Spinal cord (tissue), 10 donors: ENCODE measurements at places on chromosomes 11 and 22. TPM values are rescaled to one million over a fixed set of nuclear protein-coding genes. Genes with fewer than 3 reads are reported as not detected.
A peak's percentile ranks its signal among the peaks of the same experiment; 100 is the strongest.

The TSSK2 gene
- not detected for total RNA-seq

The KIF18A gene
- 4.7 TPM for total RNA-seq

The MAJIN gene
- total RNA-seq: not detected

The RASD2 gene
- 2.3 TPM for total RNA-seq

The BACE1-AS gene
- 9.3 TPM for total RNA-seq

The DDIAS gene
- 3.8 TPM for total RNA-seq

The ALDH3B2 gene
- total RNA-seq: not detected

DNA sequence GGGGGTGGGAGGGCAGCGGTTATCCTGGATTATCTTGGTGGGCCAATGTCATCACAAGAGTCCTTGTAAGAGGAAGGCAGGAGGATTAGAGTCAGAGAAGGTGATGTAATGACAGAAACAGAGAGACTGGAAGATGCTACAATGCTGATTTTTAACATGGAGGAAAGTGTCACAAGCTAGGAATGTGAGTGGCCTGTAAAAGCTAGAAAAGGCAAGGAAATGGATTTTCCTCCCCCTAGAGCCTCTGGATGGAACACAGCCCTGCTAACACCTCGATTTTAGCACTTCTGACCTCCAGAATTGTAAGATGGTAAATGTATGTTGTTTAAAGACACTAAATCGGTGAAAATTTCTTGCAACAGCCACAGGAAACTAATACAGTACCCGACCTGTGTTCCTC is 109.3 kb downstream of the MN1 start:
- no peak for DNase-seq
- no peak overlapping the region for H3K27ac ChIP-seq
- H3K4me1 ChIP-seq: peaks cover 10% of the 10 kb centered on the region

GRCh38 chr11:12508151-12508751 is 130.9 kb downstream of the PARVA start:
- no peak overlapping the region for H3K4me3 ChIP-seq
- peaks cover 6% of the 10 kb centered on the region for H3K36me3 ChIP-seq
- peak overlapping the region; percentile 45 for H3K27ac ChIP-seq
- H3K27me3 ChIP-seq: no peaks in the 10 kb centered on the region
- H3K4me1 ChIP-seq: peaks cover 7% of the 10 kb centered on the region

- H3K27ac ChIP-seq: no peak overlapping the region
- H3K27me3 ChIP-seq: no peaks in the 10 kb centered on the region
- no peaks in the 10 kb centered on the region for H3K4me1 ChIP-seq
- DNase-seq: no peak
- no peak overlapping the region for H3K4me3 ChIP-seq
Measured at GRCh38 chr22:25816522-25817059, 74.6 kb downstream of the MYO18B start.

DNA sequence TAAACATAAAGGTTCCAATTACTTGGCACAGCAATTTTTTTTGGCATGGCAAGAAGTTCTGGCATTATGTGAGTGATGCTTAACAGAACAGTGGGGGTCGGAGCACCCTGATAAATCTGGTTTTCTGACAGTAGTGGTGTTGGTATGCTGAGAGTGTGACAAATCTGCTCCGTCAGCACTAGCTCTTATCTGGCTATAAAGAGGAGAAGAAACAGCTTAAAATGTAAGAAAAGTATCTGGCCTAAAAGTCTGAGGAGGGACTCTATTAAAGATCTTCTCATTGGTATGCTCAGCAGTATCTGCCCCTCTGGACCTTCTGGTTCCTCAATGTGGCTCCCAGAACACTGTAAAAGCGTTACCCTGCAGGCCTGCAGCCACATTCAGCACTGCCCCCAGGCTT is 137.4 kb downstream of the PLEKHA7 start:
- no peaks in the 10 kb centered on the region for H3K36me3 ChIP-seq
- no peak for DNase-seq
- H3K27me3 ChIP-seq: no peaks in the 10 kb centered on the region
- no peak overlapping the region for H3K27ac ChIP-seq
- peaks cover 7% of the 10 kb centered on the region for H3K4me1 ChIP-seq
- no peak overlapping the region for H3K4me3 ChIP-seq

DNA sequence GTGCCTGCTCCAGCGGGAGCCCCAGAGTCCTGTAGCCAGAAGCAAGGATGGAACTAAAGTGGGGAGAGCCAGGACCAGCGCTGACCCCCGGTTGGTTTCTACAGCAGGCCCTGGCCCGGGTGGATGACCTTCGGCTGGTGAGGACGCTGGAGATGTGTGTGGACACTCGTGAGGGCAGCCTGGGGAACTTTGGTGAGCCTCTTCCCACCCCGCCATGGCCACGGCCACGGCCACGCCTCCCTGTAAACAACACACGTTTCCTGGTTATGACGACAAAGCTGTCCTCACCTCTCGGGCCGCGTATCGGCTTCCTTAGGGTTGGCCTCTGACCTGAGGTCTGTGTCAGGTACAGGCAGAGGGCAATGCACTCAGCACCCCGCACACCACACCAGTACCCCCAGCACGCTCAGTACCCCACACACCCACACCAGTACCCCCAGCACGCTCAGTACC is 4.1 kb downstream of the LRRC56 start:
- H3K36me3 ChIP-seq: peaks cover 46% of the 10 kb centered on the region
- peaks cover 19% of the 10 kb centered on the region for H3K27me3 ChIP-seq
- peaks cover 23% of the 10 kb centered on the region for H3K4me1 ChIP-seq
- no peak overlapping the region for H3K4me3 ChIP-seq
- H3K27ac ChIP-seq: no peak overlapping the region

DNA sequence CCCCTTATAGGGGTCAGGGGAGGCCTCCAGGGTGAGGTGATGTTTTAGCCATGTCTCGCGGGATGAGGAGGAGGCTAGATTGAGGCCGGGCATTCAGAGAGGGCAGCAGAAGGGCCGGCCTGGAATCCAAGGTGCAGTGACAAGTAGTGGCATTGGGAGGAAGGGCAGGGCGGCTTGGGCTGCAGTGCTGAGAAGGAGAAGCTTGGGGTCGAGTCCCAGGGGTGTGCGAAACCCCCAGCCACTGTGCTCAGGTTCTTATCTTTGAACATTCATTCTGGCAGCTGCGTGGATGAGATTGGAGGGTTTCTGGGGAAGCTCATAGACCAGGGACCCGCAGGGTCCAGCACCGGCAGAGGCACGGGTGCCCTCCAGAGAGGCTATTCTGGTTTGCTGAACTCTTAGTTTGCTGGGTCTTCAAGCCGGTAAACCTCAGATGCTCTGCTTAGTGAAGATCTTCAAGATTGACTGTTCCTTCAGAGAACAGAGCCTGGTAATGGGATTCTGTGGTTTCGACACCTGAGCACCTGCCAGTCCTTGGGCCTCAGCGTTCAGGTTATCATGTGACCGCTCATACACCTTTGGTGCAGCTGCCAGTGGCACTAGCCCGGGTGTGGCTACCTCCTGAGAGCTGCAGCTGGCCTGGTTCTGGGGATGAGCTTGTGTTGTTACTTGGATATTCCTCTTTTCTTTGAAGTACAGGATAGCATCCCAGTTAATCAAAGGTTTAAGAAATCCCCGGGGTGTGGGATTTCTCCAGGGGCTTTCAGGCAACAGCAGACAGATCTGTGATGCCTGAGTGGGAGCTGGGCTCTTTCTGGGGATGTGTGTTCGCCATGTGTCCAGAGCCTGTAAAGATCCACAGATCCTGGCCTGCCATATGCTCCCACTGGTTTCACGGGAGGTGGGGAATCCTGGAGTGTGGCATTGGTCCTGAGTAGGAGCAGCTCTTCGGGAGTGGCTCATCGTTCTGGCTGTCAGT is 152.8 kb downstream of the TBC1D22A start:
- H3K4me3 ChIP-seq: no peak overlapping the region
- DNase-seq: no peak
- peaks cover 2% of the 10 kb centered on the region for H3K4me1 ChIP-seq

DNA sequence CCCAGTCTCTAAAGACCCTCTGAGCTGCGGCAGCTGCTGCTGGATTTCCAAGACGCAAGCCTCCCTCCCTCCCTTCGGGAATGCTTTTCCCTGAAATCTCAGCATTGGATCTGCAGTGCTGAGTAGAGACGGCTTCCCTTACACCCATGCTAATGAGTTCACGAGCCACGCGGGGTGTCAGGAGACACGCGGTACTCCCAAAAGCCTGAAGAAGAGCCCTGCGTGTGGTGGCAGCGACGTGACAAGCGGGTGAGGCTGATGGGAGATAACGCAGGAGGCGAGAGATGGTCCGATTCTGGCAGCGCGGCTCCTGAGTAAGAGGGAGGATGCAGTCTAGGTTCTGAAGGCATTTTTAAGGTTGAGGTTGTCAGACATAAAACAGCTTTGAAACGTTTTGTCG is 74.4 kb upstream of the ASPHD2 start:
- peaks cover 18% of the 10 kb centered on the region for H3K36me3 ChIP-seq
- peaks cover 4% of the 10 kb centered on the region for H3K4me1 ChIP-seq

DNA sequence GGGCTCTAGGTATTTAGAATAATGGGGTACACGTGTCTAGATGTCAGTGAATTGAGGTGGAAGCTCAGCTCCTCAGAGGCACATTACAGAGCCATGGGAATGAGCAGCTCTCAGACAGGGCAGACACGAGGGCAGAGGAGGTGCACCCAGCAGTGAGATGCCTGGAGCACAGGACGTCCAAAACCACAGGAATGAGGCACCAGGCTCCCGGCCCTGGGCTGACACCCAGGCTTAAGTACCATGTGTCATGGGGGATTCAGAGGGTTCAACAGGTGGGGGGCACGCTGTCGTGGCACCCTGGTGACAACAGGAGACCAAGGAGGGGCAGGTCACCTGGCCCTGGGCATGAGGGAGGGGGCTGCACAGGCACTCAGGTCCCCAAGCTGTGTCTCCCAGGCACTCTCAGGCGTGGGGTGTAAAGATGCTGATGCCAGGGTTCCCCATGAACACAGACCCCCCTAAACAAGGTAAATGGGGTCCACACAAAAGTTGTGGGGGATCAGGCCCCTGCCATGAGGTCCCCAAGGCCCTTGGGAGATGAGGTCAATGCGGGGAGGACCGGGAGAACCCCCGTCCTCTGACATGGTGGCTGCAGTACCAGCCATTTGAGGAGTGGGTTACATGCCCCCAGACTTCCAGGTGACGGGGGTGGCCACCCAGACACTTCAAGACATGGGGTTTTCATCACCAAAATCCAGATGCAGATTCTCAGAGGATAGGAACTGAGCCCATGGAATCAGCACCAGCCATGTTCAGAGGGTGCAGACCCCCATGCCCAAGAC is 5.6 kb upstream of the SYT8 start:
- no peak overlapping the region for H3K4me3 ChIP-seq
- H3K27ac ChIP-seq: no peak overlapping the region
- H3K4me1 ChIP-seq: peaks cover 80% of the 10 kb centered on the region
- no peak for DNase-seq
- H3K27me3 ChIP-seq: peaks cover 10% of the 10 kb centered on the region

GRCh38 chr11:10076458-10077141 is 217.4 kb downstream of the SBF2 start:
- no peaks in the 10 kb centered on the region for H3K36me3 ChIP-seq
- no peak overlapping the region for H3K4me3 ChIP-seq
- H3K27ac ChIP-seq: no peak overlapping the region
- no peaks in the 10 kb centered on the region for H3K4me1 ChIP-seq
- no peaks in the 10 kb centered on the region for H3K27me3 ChIP-seq
- DNase-seq: no peak

DNA sequence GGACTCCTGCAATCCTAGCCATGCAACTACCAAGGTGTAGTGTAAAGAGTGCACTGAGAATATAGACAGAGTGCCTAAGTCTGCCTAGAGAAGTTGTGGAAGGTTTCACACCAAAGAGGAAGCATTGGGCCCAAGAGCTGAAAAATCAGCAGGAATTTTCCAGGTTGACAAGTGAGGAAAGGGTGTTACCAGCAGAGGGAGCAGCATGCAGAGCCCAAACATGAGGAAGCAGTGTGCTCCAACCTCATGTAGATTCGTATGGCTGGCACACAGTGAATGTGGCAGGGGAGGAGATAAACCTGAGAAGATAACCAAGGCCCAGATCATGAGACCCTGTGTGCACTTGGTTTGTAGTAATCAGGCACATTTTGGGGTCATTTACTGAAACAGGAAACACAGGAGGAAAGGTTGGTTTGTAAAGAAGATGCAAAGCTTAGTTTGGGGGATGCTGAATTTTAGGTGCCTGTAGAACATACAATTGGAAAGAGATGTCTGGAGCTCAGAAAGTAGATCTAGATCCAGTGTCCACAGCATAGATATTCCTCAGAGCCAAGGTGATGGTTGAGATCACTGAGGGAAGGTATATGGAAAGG is 1.7 kb downstream of the HPX start:
- no peak for DNase-seq
- H3K4me3 ChIP-seq: no peak overlapping the region
- H3K27me3 ChIP-seq: no peaks in the 10 kb centered on the region
- H3K36me3 ChIP-seq: no peaks in the 10 kb centered on the region
- no peaks in the 10 kb centered on the region for H3K4me1 ChIP-seq
- no peak overlapping the region for H3K27ac ChIP-seq

DNA sequence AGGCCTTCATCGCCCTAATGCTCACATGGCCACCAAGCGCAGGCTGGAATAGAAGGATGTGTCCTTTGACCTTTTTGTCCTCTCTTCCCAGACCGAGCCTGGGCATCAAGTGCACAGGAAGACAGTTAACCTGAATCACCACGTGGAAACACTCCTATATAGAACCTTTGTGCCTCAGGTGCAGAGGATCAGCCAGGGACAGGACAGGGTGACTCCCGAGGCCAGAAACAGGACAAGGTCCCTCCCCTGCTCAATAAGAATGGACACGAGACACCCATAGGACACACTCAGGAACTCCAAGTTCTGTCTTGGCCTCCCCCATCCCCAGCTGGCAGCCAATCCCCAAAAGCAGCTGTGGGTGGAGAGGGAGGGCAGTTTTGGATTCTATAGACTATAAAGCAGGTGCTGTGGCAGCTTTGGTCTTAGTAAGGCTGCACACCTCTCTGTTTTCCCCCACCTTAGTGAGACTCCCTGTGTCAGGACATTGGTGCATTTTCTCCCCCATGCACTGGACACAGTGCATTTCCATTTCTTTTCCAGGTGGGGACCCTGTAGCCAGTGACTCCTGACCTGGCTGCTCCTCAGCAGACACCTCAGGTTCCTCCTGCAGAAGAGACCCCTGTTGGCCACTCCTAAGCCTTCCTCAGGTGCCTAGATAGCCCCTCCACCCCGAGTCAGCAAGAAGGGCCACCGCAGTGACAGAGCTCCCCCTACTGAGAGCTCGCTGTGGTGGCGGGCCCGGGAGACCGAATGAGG is 43.6 kb upstream of the POU2AF1 start:
- no peak overlapping the region for H3K27ac ChIP-seq
- peaks cover 4% of the 10 kb centered on the region for H3K4me1 ChIP-seq
- no peak for DNase-seq
- no peaks in the 10 kb centered on the region for H3K27me3 ChIP-seq
- no peaks in the 10 kb centered on the region for H3K36me3 ChIP-seq
